ENCODE measurements at places on chromosomes 16 and 17.

DNA sequence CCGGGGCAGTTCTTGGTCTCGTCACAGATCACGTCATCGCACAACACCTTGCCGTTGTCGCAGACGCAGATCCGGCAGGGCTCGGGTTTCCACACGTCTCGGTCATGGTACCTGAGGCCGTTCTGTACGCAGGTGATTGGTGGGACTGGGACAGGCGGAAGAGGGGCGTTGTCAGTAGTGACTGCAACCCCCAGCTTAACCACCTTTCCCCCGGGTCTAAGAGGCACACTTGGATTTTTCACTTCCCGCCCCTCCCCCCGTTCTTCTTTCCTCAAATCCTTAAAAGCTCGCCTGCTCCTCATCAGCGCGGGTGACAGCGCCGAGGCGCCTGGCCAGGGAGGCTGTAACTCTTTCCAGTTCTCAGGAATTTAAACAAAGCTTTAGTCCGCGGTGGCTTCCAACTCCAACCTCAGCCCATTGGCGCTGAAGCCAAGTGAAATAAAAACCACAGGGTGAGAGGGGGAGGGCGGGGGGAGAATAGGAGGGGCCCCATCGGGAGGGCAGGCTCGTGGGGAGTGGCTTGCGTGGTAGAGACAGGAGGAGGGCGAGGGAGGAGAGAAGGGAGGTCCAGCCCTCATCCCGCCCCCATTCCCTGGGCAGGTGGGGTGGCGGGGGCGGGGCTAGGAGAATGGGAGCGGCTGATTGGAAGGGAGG is 1.5 kb downstream of the COL1A1 start:
- peak; percentile 91 for DNase-seq

GRCh38 chr17:43003542-43004172 is 2.9 kb upstream of the IFI35 start:
- DNase-seq = no peak

GRCh38 chr17:5950878-5951277 is 119.3 kb upstream of the WSCD1 start:
- no peak for DNase-seq

GRCh38 chr16:5054876-5055865 is 10.6 kb downstream of the C16orf89 start:
- DNase-seq = no peak

DNA sequence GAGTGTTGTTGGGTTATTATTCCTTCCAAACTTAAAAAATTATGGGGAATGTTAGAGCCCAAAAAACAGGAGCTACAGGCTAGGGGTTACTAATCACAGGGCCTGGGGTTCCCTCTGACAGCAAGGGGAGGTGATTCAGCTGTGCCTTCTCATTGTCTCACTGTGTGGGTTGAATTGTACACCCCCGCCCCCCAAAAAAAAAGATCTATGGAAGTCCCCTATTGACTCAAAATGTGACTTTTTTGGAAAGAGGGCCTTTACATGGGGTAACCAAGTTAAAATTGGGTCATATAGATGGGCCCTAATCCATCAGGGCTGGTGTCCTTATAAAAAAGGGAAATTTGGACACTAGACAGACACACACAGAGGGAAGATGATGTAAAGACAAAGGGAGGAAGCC is 190.2 kb downstream of the SOX9 start:
- no peak for DNase-seq

- peak; percentile 90 for DNase-seq
Observed at GRCh38 chr17:835263-835662, 53.1 kb downstream of the MRM3 start.

- peak; percentile 51 for DNase-seq
Observed at GRCh38 chr16:85615852-85616606, 2.9 kb downstream of the GSE1 start.

- DNase-seq = peak; percentile 37
Observed at GRCh38 chr17:7922845-7923628, 6.6 kb downstream of the KCNAB3 start.
